ENCODE measurements at places on chromosomes 3 and 15.
A peak's percentile ranks its signal among the peaks of the same experiment; 100 is the strongest.

GRCh38 chr3:111143-112069 lies 85.2 kb upstream of the CHL1 start:
- DNase-seq, result no peak

- no peak for DNase-seq
Measured at GRCh38 chr3:65619888-65620287, 418.8 kb downstream of the MAGI1 start.

DNA sequence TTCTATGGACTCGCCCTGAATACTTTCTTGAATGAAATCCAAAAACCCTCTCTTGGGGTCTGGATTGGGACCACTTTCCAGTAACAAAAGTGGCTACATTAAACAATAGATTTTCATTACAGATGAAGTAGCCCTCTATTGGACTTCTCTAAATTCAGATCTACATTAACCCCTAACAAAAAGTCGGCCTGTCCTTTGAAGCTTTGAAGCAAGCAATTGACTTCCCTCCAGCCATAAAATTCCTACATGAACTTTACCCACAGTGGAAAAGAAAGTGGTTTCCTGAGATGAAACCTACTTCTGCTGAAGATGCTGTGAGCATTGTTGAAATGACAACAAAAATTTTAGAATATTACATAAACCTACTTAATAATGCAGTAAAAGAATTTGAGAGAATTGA lies 967.1 kb upstream of the ROBO1 start:
- no peak for DNase-seq

- no peak for DNase-seq
Measured at GRCh38 chr3:131713416-131714123, 210.8 kb upstream of the MRPL3 start.

- peak; percentile 48 for DNase-seq
Measured at GRCh38 chr15:80152896-80153876, at the start of gene FAH. TSS of gene FAH (plus strand) at chr15:80152999. CDS start at chr15:80153055, 56 bp downstream.

GRCh38 chr3:45041666-45042065 lies 15.6 kb downstream of the CLEC3B start:
- DNase-seq, result no peak

DNA sequence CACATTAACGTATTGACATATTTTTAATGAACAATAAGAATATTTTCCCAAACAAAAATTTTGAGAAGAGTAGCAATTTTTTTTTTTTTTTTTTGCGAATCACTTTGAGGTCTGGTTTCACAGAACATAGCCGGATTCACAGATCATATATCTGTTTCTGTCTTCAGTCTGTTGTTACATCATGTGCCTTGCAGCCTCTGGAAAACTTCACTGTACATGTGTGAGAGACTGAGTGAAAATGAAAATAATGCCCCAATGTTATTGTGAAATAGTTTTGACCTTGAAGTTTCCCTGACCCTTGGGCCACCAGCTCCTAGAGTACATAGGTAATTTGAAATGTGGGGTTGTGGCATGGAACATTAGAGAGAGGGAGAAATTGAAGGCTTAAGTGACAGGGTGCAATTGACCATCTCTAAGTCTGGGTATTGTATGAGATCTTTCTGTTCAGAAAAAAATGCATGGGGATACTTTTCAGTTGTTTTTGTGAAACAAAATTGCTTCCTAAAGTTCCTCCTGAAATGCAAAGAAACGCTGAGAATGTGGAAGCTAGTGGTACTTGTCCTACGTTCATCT lies 14.0 kb downstream of the ITPR1 start:
- DNase-seq, result no peak

- DNase-seq, result no peak
Measured at GRCh38 chr15:31455499-31455898, 128.9 kb downstream of the KLF13 start.
